BJ (cell line): ENCODE measurements at places on chromosomes 7 and 10. TPM values are rescaled to one million over a fixed set of nuclear protein-coding genes. Genes with fewer than 3 reads are reported as not detected.

- DNase-seq = no peak
Observed at GRCh38 chr7:126959649-126960048, 293.1 kb downstream of the GRM8 start.

DNA sequence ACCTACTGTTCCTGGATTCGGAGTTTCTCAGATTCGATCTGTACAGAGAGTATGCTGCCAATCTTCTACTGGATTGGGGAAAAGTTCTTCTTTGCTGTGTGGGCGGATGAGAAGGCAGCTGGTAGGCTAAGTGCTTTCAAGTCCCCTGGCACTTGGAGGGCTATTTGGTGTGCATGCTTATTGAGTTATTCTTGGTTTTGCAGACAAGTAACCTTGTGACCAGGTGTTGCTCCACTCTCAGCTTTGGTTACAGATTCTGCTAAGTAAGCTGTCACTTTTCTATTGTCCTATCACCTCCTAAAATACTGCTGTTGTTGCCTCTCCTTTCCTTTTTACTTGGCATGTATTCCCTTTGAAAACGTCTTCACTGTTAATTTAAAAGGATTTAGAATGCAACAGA is 1375.1 kb upstream of the LRRTM3 start:
- no peak for DNase-seq

DNA sequence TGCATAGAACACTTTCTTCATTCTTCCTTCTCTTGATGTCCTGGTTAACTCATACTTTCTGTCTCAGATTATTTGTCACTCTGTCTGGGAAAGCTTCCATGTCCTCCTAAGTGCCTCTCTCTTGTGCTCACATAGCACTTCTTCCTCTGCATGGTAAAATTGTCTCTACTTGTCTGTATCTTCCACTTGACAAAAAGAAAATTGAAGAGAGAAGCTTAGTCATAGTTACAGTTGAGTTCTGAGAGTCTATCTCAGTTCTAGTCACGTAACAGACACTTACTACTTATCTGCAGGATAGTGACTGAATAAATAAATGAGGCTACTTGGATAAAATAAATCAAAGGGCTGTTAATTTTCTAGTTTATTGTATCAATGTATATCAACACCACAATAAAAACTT is 458.1 kb downstream of the HTR7 start:
- no peak for DNase-seq

- DNase-seq = no peak
Observed at GRCh38 chr10:16509996-16510395, 11.7 kb downstream of the C1QL3 start.

HECW1 gene
- 2.1 and 2.9 TPM in 2 replicates for polyA plus RNA-seq

CPA1 gene
- polyA plus RNA-seq = 0.10 TPM in 1 of 2 replicates, not detected in the other

DNA sequence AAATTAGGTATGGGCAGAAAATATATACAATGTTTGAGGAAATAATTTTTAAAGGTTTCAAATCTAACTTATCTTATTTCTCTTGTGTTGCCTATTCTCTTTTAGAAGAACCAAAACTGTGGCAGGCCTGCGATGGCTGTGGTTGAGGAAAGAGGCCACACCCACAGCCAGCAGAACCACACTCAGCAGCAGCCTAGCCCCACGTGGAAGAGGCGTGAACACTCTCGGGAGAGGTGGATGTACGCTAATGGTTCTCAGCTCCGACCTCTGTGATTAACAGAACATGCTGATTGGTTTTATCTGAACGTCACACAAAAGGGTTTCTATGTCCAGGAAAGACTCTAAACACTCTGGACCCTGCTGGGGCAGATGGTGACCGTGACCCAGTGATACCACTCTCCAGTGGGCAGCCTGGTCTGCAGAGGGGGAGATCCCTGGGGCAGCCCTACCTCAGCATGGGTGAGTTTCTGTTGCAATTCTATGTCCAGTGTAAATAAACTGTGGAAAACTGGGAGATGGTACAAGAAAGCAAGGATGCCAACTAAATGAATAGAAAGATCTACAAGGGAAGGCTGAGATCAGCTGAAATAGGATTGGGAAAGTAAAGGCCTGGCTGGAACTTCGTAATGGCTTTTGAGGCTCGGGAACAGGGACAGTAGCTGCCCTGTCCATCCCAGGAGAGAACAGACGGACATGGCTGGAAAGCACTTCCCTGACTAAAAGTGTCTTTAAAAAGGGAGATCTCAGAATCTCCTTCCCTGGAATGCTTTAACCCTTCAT is 26.6 kb downstream of the DIP2C start:
- no peak for DNase-seq

- no peak for DNase-seq
Observed at GRCh38 chr10:3554121-3554522, 230.9 kb downstream of the KLF6 start.

RNLS gene
- polyA plus RNA-seq = 11.8 and 14.6 TPM in 2 replicates

DNA sequence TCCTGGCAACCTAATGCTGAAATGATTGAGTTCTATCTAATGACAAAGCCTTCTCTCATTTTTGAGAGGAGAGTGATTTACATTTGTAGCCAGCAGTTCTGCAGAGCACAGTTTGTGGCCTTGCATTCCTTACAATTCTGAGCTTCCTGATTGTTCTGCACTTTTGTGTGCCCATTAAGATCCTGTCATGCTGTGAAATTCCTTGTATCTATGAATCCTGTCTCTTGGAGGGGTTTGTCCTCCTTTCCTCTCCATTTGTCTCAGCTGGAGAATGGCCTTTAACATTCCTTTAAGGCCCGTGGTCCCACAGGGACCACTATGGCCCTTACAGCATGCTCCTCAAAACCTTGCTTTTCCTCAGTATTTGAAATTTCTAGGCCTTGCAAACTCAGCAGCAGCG is 10.4 kb downstream of the KLHL7 start:
- no peak for DNase-seq

DNA sequence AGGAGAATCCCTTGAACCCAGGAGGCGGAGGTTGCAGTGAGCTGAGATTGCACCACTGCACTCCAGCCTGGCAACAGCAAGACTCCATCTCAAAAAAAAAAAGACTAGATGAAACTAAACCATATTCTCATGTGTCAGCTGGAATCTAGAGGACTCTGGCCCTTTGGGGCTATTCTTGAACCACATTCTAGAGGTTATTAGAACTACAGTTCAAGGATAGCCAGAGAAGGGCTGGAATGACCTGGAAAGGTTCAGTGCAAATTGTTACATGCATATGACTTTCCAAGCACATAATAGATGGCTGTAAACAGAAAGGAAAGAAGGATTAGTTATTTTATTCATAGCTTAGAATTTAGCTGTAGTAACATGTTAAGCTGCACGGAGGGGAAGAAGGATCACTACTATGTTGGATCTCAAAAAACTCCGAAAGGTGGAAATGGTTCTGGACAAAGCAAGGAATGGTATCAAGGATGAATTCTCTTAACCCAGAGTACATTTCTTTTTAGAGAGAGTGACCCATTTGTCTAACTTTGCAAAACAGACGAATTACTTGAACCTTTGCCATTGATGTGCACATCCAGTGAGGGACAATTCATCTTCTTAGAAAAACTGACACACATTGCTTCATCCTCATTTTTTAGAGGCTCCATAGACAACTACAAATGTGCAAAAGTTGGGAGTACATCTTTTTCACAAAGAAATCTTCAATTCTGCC is 124.0 kb upstream of the SAMD8 start:
- no peak for DNase-seq

- no peak for DNase-seq
Observed at GRCh38 chr7:2884161-2884560, 40.1 kb upstream of the GNA12 start.

ANXA8 gene
- 0.27 and 0.42 TPM in 2 replicates for polyA plus RNA-seq
